ENCODE measurements at places on chromosomes 12 and 14.

DNA sequence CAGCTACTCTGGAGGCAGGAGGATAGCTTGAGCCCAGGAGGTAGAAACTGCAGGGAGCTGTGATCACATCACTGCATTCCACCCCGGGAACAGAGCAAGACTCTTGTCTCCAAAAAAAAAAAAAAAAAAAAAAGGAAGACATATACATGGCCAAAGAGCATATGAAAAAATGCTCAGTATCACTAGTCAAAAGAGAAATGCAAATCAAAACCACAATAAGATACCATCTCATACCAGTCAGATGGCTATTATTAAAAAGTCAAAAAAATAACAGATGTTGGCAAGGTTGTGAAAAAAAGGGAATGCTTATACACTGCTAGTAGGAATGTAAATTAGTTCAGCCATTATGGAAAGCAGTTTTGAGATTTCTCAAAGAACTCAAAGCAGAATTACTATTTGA lies 174.8 kb upstream of the ATF7IP start:
- no peak for DNase-seq

- DNase-seq = no peak
Observed at GRCh38 chr12:30977537-30978349, 51.2 kb downstream of the TSPAN11 start.

DNA sequence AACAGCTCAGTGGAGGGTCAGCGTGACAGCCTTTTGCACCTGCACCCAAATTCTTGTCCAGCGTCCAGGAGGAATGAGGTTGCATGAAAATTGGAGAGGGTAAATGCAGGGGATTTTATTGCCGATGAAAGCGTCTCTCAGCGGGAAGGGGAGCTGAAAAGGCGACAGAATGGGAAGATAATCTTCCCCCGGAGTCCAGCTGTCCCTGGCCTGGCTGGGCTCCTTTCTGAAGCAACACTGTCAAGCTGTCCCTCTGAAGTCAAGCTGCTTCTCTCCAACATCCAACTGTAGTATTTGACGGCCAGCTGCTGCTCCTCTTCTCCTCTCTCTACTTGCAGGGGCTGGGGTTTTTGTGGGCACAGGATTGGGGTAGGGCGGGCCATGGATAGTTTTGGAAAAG lies 32.7 kb downstream of the NOPCHAP1 start:
- no peak for DNase-seq

DNA sequence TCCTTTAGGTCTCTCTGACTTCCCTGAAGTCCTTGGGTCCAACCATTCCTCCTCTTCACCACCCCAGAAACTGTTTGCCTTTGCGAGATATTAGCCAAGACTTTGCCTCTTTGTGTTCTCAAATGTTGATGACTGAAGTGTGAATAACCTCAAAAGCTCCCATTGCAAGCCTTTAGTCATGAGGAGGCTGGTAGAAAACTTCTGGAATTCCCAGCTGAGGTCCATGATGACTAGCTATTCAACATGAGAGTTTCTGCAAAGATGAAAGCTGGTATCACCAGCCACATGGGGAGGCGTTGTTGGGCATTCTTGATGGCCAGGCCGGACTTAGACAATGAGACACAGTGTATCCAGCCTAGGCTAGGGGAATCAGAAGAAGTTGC lies 111.7 kb downstream of the TBX5 start:
- no peak for DNase-seq

- DNase-seq = peak; percentile 41
Observed at GRCh38 chr14:103512701-103513611, 9.7 kb downstream of the CKB start.

GRCh38 chr12:129067491-129067890 lies 214.2 kb downstream of the GLT1D1 start:
- no peak for DNase-seq

GRCh38 chr14:34826661-34827060 lies 48.5 kb downstream of the BAZ1A start:
- DNase-seq = no peak

DNA sequence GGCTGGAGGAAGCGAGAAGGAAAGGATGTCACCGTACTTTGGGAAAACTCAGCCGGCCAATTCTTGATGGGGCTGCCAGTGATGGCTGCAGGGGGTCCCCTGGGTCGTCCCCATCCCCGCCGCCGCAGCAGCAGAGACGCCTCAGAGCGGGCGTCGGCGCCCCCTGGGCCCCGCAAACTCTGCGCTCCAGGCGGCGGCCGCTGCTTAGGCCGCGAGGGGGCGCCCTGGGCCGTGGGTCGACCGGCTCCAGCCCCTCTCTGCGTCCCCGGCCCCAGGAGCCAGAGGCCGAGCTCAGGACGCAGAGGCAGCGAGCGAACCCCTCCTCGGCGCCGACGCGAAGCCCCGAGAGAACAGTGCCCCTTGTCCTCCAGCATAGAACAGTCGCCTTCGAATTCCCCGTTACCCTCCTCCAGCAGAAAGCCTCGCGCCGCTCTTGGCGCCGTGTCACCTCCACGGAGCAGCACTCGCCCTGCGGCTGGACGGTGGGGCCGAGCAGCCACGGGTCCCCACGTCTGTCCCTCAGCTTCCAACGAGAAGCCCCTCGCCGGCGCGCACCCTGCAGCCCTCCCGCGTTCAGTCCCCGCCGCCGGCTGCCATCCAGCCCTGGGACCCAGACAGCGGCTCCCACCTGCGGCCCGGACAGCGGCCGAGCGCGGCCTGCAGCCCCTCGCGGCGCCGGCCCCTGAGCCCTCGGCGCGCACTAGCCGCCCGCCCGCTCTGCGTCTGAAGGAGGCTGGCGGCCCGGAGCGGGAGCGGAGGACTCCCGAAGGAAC lies 106.6 kb downstream of the PRICKLE1 start:
- DNase-seq = peak; percentile 76

GRCh38 chr12:53031616-53032015 lies 18.2 kb upstream of the TNS2 start:
- no peak for DNase-seq

All from cardiac fibroblast (primary cell).